ENCODE measurements at places on chromosomes 6 and 20. TPM values are rescaled to one million over a fixed set of nuclear protein-coding genes. Genes with fewer than 3 reads are reported as not detected.

Gene AIF1
- total RNA-seq: 1.6 TPM

Gene MACROD2
- total RNA-seq: 2.0 TPM

Gene BTNL2
- total RNA-seq: not detected

Gene PARD6B
- total RNA-seq: 29.0 TPM

Gene EFCAB8
- total RNA-seq: 1.0 TPM

Gene RIOK1
- total RNA-seq: 17.7 TPM

Gene TINAG
- not detected for total RNA-seq

Gene MOG
- 0.45 TPM for total RNA-seq

Gene AVP
- total RNA-seq: not detected

Gene TREM1
- total RNA-seq: not detected

Gene OARD1
- 36.4 TPM for total RNA-seq

Gene AGER
- total RNA-seq: 35.2 TPM

Gene MYCT1
- total RNA-seq: 8.8 TPM

Gene OPRM1
- total RNA-seq: not detected

Gene ERVFRD-1
- total RNA-seq: not detected

Gene BTN1A1
- not detected for total RNA-seq

Gene CCN2
- total RNA-seq: 26.3 TPM

Gene ADGRG6
- 28.8 TPM for total RNA-seq

Gene HUS1B
- 0.70 TPM for total RNA-seq

Gene TTBK1
- total RNA-seq: 0.62 TPM

Measured in endodermal cell (in vitro differentiated cells).